ENCODE measurements at places on chromosomes 4 and X.

DNA sequence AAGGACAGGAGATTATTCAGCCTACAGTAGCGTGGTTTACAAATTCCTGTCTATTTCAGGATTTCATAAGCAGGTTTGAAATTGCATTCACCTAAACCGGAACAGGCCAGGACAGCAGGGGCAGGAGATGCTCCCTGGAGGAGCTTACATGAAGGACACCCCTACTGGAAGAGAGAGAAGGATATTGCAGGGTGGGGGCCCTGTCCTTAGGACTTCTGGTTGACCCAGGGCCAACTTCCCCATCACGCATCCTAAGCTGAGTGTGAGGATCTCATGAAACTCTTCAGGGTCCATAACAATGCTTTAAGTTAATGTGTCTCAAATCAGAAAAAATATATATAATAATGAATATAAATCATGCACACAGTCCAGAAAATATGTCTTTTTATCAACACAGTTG is 6.4 kb upstream of the DHRSX start:
- no peak for DNase-seq

GRCh38 chr4:96166806-96167205 is 326.9 kb downstream of the PDHA2 start:
- DNase-seq: no peak

- no peak for DNase-seq
Measured at GRCh38 chr4:24057915-24058559, 168.2 kb upstream of the PPARGC1A start.

- DNase-seq: peak; percentile 59
Measured at GRCh38 chrX:115949900-115950822, 220.4 kb upstream of the AGTR2 start.

DNA sequence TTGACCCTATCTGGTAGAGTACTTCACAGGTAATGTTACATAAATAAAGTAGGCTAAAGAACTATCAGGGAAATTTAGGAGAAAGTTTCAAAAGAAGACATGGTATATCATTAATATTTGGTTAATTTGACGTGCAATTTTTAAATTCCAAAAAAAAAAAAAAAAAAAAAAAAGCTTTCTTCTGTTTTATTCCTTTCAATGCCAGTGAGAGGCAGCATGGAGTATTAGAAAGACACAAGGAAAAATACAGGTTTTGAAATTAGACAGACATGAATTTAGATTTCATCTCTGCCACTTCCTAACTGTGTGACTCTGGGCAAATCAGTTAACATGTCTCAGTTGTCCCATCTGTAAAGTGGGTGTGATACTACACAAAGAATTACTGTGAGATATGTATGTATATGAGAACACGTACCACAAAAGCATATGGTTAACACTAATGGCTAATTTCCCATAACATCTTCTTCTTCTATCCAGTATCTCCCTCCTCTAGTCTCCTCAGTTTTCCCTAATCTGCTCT is 132.5 kb downstream of the GPC3 start:
- peak; percentile 18 for DNase-seq

DNA sequence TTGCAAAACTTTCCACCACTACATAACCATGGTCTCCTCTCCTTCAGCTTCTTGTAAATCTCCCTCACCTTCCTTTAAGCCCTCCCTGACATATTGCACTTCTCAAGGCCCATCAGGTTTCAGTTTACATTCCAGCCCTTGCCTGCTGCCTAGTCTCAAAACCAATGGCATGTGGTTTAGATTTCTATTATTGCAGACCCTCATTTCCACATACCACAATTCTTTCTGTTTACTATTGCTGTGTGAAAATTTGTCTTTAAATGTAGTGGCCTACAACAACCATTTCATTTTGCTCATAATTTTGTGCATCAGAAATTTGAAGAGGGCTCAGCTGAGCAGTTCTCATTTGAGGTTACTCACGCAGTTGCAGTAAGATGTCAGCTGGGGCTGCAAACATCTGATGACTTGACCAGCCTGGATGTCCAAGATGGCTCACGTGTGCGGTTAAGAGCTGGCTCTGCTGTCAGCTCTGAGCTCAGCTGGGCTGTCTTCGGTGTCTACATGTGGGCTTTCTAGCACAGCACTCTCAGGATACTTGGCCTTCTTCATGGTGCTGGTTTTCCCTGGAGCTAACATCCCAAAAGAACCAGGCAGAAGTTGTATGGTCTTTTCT is 29.9 kb upstream of the SOD3 start:
- no peak for DNase-seq

DNA sequence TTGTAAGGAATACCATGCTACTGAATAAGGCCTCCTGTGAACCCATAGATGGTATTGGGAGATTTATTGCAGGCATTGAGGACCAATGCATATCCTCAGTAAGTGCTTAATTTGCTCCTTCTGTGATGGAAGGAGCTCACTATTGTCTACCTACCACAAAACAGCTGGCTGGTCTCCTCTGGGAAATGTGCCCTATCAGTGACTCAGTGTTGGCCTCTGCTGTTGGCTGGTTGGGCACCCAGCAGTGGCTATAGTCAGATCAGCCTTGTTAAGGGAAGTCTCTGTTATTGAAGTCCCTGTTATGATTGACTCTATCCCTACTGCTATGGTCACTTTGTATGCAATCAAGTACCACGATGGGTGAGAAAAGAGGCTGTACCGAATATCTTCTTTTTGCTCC is 27.5 kb upstream of the OTUD4 start:
- DNase-seq: no peak

GRCh38 chrX:13474164-13474516 is 95.3 kb upstream of the EGFL6 start:
- no peak for DNase-seq

DNA sequence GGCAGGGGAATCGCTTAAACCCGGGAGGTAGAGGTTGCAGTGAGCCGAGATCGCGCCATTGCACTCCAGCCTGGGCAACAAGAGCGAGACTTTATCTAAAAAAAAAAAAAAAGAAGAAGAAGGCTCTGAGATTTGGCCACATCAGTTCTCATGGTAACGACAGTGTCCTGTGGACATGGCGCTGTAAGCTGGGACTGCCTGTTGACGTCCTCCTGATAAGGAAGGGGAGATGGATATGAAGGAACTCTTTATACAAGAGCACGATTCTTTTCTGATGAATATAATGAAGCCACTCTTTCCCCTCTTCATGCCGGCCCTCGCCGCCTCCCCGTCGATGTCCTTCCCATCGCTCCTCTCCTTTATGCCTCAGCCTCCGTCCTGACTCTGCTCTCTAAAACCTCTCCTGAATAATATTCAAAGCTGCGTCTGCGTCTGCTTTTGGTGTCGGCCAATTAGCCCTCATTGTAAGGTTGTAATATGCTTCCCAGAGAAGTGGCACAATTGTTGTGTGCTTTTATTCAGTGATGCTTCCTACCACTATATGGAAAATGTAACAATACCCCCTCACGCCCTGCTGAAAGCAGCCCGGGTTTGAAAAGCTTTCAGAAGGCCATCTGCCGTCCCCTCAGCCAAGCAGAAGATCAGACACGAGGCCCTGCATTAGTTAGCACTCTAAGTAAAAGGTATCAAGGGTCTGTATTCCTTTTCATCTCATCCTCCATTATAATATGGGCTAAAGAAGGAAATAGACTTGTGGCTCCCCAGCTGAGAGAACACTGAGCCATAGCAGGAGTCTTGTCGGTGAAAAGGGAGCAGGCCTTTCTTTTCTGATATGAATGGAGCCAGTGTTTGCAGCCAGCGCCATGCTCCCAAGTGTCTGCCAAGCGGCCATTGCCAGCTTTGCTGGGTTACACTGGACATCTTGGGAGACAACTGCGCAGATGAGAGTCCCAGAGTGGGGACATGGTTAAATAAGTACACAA is 22.1 kb upstream of the SCOC start:
- no peak for DNase-seq
